ENCODE measurements at places on chromosomes 16 and 17.

DNA sequence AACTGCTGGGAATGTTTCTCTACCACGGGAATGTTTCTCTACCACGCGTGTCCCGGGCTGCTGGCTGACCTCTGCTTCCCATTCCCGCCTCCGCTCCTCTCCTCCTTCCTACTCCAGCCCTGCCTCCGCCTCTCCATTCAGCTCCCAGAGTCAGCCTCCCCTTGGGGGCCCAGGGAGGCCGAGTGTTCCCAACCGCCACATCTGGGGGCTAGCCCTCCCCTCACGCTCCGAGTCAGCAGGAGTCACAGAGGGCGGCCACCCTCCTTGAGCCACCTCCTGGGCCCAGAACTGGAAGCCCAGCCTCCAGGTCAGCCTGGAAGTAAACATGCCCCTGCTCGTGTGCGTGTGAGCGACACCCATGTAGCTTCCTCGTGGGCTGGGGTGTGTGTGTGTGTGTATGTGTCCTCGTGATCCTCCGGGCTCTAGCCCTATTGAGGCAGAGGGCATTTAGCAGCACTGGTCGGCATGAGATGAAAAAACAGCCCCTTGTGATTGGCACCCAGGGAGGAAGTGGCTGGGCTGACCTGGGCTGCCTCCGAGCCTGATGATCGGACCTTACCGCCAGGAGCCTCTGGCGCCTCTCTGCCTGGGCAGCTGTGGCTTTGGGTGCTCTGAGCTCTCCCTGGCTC, 7.3 kb downstream of the CYGB start:
- no peak for DNase-seq

DNA sequence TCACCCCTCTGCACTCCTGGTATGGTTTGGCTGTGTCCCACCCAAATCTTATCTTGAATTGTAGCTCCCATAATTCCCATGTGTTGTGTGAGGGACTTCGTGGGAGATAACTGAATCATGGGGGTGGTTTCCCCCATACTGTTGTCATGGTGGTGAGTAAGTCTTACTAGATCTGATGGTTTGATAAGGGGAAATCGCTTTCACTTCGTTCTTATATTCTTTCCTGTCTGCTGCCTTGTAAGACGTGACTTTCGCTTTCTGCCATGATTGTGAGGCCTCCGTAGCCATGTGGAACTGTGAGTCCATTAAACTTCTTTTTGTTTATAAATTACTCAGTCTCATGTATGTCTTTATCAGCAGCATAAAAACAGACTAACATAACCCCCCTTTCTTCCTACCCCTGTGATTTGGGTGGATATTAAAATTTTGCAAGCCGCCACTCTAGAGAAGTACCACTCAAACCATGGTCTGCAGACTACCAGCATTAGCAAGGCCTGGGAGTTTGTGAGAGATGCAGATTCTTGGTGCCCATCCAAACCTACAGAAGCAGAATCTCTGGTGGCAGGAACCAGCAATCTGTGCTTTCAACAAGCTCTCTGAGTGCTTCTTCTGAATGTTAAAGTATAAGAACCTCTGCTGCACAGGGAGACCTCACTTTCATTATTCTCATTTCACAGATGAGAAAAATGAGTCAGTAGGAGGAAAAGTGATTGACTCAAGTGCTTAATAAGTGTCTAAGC, 999.5 kb upstream of the EEF2KMT start:
- no peak for DNase-seq

GRCh38 chr16:13298666-13299065, 397.3 kb downstream of the SHISA9 start:
- DNase-seq: no peak

DNA sequence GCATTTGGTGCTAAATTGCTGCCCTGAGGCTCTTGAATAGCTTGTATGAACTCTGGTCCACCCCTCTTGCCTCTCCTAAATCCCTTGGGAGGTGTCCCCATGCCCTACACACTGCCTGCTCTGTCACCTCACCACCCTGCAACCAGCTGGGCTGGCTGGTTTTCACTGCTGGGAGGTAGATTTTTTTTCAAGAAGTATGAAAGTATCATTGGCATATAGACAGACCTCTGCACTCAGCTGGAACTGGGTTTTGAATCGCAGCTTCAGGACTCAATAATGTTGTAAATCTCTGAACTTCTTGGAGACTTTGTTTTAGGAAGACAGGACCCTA, 184.9 kb downstream of the MSI2 start:
- no peak for DNase-seq

- DNase-seq: no peak
Measured at GRCh38 chr17:63439687-63440086, 6.4 kb downstream of the CYB561 start.

DNA sequence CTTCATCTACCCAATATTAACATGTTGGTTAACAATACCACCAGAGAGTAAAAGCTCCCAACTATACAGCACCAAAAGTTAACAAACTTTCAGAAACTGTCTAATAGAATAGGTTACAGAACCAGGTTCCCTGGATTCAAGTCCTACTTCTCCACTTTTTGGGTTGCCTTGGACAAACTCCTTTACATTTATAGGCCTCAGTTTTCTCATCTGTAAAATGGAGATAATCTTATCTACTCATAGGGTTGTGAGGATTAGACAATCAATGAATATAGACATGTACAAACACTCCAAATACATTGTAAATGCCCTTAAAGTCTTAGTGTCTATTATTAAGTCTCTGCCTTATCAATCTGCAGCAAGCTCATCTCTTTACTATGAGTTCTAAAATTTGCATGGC, 435.2 kb downstream of the ZFHX3 start:
- DNase-seq: no peak

DNA sequence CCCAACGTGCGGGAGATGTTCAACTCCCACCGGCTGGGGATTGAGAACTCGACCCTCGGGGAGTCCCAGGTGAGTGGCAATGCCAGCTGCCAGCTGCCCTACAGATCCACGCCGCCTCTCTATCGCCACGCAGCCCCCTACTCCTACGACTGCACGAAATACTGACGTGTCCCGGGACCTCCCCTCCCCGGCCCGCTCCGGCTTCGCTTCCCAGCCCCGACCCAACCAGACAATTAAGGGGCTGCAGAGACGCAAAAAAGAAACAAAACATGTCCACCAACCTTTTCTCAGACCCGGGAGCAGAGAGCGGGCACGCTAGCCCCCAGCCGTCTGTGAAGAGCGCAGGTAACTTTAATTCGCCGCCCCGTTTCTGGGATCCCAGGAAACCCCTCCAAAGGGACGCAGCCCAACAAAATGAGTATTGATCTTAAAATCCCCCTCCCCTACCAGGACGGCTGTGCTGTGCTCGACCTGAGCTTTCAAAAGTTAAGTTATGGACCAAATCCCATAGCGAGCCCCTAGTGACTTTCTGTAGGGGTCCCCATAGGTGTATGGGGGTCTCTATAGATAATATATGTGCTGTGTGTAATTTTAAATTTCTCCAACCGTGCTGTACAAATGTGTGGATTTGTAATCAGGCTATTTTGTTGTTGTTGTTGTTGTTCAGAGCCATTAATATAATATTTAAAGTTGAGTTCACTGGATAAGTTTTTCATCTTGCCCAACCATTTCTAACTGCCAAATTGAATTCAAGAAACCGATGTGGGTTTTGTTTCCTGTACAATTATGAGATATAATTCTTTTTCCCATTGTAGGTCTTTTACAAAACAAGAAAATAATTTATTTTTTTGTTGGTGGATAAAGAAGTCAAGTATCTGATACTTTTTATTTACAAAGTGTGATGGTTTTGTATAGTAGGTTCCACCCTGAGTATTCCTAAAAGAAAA, 2.3 kb downstream of the FOXC2 start:
- DNase-seq: no peak

GRCh38 chr16:82639666-82640336, 13.0 kb downstream of the CDH13 start:
- DNase-seq: no peak

DNA sequence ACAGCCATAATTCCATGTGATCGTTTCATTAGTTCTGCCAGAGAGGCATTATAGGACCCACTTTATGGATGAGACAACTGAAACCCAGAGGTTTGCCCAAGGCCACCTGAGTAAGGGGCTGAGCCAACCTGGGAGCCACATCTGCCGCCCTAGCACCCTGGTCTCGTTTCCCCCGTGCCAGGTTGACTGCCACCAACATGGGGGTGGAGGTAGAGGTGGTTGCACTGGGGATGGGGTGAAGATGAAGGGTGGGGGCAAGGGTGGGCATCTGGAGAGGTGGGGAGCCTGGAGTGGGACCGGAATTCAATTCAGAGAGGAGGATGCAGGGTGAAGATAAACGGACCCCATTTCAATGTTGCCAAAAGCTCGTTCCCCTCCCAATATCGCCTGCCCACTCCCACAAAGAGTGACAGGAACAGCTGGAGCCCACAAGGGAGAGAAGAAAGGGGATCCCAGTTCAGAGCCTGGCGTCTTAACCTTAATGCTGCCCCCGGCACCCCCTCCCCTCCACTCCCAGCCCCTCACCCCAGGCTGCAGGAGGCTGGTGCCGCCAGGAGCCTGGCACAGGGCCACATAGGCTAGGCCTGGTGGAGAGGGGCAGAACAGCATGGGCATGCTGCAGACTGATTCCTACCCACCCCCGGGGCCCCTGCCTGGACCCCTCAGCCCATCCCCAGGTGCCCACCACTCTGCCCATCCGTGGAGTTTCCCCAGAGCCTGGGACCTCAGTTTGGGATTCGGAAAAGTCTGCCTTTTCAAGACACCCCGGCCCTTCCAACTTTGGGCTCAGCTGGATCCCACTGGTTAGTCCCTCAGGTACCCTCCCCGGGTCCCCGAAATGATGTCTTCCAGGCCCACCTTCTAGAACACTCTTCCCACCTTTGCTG, 29.6 kb downstream of the NGFR start:
- DNase-seq: no peak

DNA sequence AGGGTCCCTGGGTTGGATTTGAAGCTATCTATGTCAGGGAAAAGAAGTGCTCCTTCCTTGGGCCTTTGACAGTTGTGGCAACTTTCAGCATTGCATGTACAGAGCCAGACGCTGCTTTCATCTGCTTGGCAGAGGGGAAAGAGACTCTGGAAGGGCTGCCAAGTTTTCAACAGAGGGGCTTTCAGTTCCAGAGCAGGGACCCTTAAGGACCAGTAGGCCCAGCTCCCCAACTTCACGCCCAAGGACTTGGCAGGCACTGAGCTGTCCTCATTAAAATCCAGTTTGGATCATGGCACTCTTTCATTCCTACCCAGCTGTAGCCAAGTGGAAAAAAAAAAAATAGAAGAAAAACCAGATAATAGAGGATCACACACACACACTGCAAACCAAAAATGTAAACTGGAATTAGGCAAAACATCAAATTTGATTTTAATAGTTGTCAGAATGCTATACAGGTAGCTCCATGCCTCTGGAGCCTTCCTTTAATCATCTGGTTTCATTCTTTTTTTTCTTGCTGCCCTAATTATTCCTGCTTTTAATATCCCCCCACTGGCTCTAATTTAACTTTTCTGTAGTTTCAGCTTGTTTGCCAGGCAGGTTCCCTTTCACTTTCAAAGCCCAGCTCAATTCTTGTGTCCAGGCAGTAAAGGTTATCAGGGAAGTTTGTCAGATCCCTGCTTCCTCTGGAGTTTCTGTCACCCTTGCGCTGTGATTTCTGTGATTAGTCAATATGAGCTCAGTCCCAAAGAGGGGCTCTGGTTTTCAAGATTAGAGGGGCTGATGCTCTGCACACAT, 702.6 kb upstream of the CDH8 start:
- no peak for DNase-seq

- DNase-seq: no peak
Measured at GRCh38 chr16:67563708-67564468, 1.6 kb downstream of the CTCF start.

GRCh38 chr16:10964891-10965326, 20.5 kb downstream of the CLEC16A start:
- no peak for DNase-seq

DNA sequence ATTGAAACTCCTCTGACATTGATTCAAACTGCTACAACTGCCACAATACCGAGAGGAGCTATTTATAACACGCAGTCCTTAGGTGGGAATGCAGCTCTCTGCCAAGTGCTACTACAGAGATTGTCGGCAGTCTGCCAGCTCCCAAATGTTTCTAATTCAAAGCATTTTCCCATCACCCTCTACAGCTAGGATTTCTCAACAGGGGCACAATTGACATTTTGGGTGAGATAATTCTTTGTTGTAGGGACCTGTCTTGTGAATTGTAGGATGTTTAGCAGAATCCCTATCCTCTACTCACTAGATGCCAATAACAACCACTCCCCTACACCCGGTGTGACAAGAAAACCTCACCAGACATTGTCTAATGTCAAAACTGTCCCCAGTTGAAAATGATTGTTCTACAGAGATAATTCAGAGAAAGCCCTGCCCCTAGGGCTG, 7.8 kb upstream of the N4BP1 start:
- DNase-seq: no peak

DNA sequence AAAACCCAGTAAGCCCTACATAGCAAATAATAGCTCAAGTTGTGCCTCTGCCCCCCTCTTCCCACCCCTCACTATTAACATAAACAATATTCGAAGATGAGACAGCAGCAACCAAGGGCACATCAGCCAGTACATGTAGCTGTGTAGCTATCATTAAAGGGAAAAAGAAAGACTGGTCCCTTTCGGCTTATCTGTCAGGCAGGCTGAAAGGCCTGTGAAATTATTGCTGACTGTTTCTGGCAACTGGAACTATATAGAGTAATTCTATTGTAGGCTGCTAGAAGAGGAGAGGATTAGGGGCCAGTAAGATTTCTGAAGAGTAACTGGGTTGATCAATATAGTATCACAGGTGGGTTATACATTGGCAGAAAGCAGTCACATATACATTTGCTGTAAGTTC, 36.5 kb upstream of the RASL10B start:
- DNase-seq: no peak

GRCh38 chr17:45430006-45430737, 2.5 kb downstream of the ARHGAP27 start:
- DNase-seq: no peak

DNA sequence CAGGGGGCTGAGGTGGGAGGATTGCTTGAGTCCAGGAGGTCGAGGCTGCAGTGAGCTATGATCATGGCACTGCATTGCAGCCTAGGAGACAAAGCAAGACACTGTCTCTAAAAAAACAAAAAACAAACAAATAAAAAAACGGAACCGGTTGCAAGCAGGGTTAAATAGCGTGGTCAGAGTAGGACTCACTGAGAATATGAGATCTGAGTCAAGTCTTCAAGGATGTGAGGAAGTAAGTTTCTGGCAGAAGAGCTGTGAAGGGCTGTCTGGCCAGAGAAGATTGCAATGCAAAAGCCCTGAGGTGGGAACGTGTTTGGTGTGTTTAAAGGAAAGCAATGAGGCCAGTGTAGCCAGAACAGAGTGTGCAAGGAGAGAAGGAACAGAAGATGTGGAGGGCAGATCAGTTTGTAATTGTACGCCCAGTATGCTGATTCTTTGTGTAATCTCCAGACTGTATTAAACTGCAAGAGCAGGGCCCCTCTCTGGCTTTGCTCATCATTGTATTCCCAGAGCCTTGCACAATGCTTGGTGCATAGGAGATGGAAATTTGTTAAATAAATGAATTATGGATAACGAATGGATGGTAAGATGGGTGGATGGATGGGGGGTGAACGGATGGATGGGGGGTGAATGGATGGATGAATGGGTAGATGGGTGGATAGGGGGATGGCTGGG, 6.3 kb downstream of the G6PC1 start:
- no peak for DNase-seq

DNA sequence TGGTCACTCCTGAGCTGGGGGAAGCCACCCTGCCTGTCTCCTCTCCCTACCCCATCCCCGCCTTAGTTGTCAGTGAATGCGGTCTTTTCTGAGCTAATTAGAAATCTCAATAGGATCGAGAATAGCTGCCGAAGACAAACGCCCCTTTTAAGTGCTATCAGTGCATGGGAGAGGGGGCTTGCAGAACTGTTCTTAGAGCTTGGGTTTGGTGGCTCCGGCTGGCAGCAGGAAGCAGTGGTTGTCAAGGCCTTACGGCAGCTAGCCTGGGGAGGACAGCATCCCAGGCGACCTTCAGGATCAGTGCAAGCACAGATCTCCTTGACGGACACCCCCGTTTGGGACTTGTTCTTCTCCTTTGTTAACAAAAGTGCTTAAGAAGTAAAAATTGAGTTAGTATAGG, 195.1 kb downstream of the CCDC182 start:
- no peak for DNase-seq
